ENCODE measurements at places on chromosomes 12 and 14.

DNA sequence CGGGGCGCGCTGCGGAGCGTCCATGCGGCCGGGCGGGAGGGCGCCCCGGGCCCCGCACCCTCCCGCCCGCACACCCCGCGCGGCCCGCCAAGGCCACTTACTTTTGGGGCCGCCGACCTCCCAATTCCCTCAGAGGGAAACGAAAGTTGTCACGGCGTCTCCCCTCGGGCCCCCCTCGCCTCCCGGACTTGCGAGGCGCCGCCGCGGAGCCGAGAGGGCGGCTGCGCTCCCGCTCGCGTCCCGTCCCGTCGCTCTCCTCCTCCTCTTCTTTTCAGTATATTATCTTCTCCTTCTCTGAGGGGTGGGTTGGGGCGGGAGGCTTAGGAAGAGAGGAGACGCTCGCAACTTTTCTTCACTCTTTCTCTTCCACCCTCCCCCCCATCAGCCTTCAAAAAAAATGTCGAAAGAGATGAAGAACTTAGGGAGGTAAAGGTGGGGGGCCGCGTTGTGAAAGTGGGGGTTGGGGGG is 613 bp downstream of the DUSP16 start:
- DNase-seq = peak; percentile 3

GRCh38 chr12:113620437-113620976 is 148.8 kb upstream of the LHX5 start:
- no peak for DNase-seq

DNA sequence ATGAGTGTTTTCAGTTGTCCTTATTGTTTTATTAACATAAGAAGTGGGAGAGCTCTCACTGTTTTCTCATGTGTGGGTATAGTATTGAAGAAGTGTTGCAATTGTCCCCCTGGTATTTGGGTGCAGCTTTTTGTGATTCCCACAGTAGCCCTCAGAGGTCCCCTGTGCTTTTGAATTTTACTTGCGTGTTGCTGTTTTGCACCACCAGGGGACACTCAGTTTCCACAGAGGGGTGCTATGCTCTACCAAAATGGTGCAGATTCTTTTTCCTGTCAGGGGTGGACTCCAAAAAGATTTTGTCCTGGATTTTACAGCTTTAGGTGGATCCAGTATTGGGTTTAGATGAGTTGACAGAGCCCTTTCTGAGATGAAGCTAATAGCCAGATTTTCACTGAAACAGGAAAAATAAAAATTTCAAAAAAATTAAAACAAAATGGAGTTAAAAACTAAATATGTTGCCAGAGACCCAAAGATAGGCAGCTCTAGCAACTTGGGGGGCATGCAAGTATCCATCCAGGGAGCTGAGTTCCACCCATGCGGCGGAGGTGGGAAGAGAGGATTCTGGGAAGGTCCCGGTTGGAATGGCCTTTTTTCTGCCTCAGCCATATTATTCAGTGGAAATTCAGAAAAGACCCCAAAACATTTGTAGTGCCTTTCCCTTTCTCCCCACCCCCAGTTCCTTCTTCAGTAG is 50.2 kb downstream of the TTLL5 start:
- DNase-seq = peak; percentile 5

GRCh38 chr12:7122811-7123769 is 5.6 kb downstream of the RBP5 start:
- DNase-seq = no peak

DNA sequence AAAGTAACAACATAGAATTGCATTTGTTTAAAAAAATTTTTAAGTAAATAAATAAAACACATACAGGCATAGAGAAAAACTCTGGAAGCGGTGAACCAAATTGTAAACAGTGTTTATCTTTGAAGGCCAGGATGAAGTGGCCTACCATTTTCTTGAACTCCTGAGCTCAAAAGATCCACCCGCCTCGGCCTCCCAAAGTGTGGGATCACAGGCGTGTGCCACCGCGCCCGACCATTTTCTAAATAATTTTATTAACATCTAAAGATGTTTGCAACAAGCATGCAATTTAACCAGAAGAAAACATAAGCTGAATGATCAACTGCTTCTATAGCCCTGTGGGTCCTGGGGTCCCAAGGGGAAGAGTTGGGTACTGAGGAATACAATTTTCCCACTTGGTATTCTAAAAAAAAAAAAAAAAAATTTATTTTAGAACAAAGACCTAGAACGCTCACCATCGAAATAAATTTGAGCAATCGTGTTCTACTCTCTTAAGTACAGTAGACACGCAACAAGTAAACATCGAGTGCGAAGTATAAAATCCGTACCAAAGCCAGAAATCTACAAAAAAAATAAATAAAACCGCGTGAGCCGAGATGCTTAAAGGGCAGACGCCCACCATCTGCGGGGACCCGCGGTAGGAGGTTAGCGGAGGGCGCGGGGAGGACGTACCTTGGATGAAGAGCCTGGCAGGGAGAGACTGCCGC is 484 bp downstream of the MIS18BP1 start:
- no peak for DNase-seq

DNA sequence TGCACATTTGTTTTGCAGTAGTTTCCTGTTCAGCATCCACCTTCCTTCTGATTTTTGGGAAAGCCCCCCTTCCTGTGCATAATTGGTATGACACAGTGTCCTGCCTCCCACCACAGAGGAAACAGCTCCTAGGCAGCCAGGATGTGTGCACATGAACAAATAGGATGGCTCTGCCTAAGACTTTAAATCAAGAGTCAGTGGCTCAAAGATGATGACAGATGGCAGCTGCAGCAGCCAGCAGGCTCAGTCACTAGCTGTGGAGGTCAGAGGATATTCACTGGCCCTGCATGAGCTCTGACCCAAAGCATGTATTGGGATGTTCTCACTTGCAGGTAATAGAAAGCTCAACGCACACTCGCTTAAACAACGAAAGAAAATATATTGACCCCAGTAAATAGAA is 90.3 kb downstream of the KCNK10 start:
- peak; percentile 81 for DNase-seq

GRCh38 chr14:80536456-80536855 is 325.2 kb upstream of the DIO2 start:
- DNase-seq = peak; percentile 70

DNA sequence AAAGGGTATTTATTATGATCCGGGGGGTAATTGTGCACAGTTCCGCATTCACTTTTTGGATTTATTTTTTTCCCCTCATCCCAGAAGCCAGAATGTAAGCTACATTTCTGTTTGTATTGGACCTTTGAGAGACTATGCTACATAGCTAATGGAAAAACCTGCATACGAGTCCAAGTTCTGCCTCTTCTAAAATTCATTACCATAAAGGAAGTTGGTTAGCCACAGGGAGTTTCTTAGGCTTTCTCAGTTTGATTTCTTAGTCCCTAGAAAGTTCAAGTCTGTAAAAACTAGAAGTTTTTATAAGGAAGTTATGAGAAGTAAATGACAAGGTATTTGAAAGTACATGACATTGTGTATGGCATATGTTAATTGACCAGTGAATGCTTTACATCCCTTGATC is 138.7 kb downstream of the PDE3A start:
- DNase-seq = no peak

- no peak for DNase-seq
These were observed 4.5 kb downstream of the KRT83 start for GRCh38 chr12:52316701-52317100.

DNA sequence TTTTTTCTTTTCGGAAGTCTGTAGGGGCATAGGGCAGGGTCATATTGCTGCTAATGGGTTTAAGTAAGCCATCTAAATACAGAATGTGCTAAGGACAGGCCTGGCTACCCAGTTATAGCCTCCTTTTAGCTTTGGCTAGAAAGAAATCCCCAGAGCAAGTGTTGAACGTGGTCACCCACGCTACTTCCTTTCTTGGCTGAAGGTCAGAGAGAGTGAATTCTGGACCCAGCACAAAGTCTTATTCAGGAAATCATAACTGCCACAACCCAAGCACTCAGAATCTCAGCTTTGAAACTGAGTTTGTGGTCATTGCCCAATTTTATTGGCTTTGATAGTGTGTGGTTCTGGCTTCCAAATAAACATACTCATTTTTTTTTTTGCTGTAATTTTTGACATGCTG is 542.1 kb upstream of the ATP2B1 start:
- no peak for DNase-seq

DNA sequence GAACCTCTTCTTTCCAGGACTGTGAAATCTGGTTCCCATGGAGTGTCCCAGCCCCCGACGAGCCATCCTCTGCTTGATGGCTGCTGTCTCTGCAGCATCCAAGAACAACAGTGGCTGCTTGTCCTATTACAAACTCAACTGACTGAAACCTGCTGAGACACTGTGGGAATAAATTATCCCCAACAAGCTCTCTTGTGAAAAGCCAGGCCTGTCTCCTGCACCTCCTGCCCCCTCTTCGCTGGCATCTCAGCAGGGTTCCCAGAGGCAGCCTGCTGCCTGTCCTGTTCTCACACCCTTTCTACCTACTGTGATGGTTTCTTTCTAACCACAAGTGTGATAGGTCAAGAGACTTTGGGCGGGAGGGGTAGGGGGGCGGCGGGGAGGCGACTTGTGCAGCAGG is 180.2 kb downstream of the TSPAN9 start:
- no peak for DNase-seq

GRCh38 chr12:6570264-6570887 is 2.3 kb upstream of the NOP2 start:
- DNase-seq = peak; percentile 11

- DNase-seq = no peak
These were observed 4.7 kb downstream of the ACVRL1 start for GRCh38 chr12:51911788-51912711.

GRCh38 chr12:124332058-124332672 is 37.3 kb downstream of the RFLNA start:
- DNase-seq = no peak

GRCh38 chr12:116504438-116504837 is 54.7 kb upstream of the MAP1LC3B2 start:
- no peak for DNase-seq

GRCh38 chr12:68378872-68379606 is 46.9 kb upstream of the MDM1 start:
- no peak for DNase-seq

DNA sequence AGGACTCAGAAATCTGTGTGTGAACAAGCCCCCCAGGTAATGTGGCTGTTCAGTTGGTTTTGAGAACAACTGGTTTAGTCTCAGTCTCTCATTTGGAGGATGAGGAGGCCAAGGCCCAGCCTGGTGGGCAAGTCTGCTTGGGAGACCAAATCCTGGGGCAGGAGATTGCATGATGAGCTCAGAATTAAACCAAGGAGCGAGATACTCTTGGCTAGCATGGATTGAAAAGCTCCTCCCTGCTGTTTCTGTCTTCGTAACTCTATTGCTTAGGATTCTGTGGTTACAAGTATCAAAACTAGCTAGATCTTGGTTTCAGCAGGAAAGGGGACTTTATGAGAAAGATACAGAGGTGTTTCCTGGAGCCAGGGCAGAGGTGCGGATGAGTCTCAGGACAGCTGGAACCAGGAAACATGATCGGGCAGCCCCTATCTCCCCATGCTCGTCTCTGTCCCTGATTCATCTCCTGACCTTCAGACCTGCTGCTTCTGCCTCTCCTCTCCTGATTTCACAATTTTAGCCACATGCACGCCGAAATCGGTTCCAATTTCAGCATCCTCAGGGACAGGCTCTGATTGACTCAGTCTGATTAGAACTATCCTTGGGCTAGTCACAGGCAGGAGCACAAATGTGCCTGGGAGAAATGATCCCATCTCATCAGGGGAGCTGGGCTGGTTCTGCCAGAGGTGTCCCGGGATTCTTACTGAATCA is 40.2 kb upstream of the RIN3 start:
- DNase-seq = no peak

DNA sequence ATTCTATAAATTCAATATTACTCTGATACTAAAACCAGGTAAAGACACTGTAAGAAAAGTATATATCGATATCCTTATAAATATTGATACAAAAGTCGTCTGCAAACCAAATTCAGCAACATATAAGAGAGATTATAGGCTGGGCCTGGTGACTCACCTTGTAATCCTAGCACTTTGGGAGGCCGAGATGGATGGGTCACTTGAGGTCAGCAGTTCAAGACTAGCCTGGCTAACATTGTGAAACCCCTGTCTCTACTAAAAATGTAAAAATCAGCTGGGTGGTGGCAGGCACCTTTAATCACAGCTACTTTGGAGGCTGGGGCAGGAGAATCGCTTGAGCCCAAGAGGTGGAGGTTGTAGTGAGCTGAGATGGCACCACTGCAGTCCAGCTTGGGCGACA is 13.5 kb upstream of the TUBA1C start:
- DNase-seq = no peak

GRCh38 chr12:104132351-104132956 is 5.6 kb downstream of the NFYB start:
- peak; percentile 31 for DNase-seq

DNA sequence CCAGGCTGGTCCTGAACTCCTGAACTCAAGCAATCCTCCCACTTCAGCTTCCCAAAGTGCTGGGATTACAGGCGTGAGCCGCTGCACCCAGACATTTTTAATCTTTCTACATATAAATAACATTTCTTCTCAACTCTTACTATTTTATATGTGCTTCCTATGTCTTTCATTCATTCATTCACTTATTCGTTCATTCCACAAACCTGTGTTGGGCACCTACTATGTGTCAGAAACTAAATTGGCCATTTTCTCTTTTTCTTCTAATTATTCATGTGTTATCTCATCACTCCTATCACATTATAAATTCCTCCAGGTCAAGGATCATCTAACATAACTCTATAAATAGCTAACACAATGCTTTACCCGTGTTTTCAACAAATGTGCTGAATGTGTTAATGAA is 23.7 kb downstream of the FOXA1 start:
- DNase-seq = no peak

GRCh38 chr14:101808894-101809670 is 47.6 kb downstream of the PPP2R5C start:
- no peak for DNase-seq

DNA sequence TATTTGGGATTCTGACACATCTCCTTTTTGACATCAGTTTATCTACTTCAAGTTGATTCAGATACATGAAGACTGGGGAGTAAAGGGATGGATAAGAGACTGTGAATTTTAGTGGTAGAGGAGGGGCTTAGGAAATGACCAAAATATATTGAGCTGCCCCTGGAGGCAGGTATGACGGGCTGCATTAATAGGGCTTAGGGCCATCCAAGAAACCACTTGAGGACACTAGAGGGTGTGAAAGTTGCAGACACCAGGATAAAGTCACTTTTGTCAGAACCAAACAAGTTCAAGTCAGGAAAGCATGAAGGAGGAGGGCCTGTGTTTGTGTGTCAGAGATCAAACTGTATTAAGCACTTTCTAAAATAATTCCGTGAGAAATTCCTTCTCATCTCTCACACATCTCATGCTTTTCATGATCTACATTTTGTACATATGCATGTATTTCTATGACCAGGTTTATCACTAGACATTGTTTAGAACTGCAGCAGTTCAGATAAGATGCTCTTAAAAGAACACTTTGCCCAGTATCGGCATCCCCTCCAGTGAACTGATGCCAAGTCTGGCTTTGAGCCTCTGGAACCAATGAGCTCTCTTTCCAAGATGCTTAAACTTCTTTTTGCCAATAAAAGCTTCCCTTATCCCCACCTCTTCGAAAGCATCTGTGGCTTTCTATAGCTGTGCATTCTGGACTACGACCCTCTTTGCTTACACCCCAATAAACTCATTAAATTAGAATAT is 136.9 kb downstream of the SLC38A1 start:
- no peak for DNase-seq

GRCh38 chr12:11580125-11580751 is 69.2 kb upstream of the ETV6 start:
- DNase-seq = no peak

- DNase-seq = peak; percentile 73
These were observed 108.2 kb downstream of the STXBP6 start for GRCh38 chr14:24941719-24942118.
